ENCODE measurements at places on chromosomes 1 and 21.

- DNase-seq = no peak
Measured at GRCh38 chr1:62870148-62870547, 86.2 kb downstream of the ATG4C start.

- DNase-seq = no peak
Measured at GRCh38 chr1:243548516-243548915, 292.7 kb downstream of the SDCCAG8 start.

- DNase-seq = no peak
Measured at GRCh38 chr1:204945565-204945977, 74.9 kb downstream of the NFASC start.

DNA sequence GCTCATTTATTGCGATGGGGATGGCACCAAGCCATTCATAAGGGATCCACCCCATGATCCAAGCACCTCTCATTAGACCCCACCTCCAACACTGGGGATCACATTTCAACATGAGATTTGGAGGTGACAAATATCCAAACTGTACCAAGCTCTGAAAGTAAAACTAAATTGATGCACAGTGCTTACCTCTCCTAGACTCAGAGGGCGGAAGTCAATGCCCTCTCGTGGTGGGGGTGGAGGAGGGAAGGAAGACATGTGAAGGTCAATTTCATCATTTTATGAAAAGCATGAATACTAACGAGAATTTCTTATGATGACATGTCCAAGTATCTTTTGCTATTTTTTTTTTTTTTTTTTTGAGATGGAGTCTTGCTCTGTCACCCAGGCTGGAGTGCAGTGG lies 120.0 kb downstream of the PGBD5 start:
- no peak for DNase-seq

- DNase-seq = no peak
Measured at GRCh38 chr1:216902669-216903381, 179.6 kb upstream of the ESRRG start.

DNA sequence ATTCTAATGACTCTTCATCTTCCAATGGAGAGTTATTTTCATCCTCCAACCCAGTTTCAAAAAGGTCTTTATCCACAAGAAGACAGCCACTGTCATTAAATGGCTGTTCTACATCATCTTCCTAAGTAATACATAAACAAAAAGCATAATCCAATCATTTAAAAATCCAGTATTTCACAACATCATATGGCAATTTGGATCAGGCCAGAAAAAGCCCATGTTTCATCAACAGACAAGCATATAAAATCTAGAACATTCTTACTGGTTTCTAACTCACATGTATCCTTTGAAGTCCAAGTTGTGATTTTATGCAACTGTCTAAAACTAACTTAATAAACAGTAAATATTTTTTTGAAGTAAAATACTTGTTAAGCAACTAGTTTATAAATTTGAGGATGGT lies 6.6 kb downstream of the CLSPN start:
- DNase-seq = no peak

GRCh38 chr1:28412731-28413130 lies 43.2 kb downstream of the PHACTR4 start:
- no peak for DNase-seq

- no peak for DNase-seq
Measured at GRCh38 chr1:63486629-63487028, 36.4 kb downstream of the ITGB3BP start.

GRCh38 chr1:225977937-225978748 lies 21.0 kb downstream of the SDE2 start:
- no peak for DNase-seq

DNA sequence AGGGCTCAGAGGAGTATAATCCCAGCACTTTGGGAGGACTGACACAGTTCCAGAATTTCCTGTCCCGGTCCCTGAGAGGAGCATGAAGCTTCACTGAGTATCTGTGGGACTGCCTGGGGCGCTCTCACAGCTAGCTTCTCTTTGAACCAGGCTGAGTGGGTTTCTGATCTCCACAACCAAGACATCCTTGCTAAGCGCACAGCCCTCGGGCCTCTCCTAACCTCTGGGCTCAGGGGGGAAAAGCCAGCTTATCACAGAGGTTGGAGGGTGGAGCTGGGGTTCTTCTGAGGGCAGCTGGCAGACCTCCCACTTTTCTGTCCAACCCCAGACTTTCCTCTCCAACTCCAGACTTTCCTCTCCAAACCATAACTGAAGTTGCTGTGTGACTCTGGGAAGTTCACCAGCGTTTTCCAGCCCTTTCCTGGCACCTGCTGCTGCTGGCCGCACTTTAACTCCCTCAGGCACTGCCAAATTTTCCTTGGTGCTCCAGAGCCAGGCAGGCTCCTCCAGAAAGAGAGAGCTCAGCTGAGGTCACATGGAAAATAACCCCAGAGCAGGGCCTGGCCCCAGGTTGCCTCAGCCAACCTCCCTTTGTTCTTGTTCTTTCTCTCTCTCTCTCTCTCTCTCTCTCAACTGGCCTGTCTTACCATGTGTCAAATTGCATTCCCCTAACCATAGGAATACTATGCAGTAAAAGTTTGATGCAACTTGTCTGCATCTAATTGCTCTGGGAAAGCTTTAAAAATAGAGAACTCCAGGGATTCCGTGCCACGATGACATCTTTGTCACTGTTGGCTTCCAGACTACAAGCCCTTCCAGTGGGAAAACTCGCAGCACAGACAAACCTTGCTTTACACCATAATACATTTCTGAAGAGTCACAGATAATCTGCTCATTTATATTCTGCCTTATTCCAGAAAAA lies 49.5 kb downstream of the OLFML2B start:
- DNase-seq = peak; percentile 68

GRCh38 chr1:78437396-78437795 lies 53.4 kb upstream of the PTGFR start:
- no peak for DNase-seq

- DNase-seq = no peak
Measured at GRCh38 chr21:35113064-35113463, 64.0 kb upstream of the RUNX1 start.

- DNase-seq = no peak
Measured at GRCh38 chr21:16588433-16588860, 858.7 kb downstream of the USP25 start.

DNA sequence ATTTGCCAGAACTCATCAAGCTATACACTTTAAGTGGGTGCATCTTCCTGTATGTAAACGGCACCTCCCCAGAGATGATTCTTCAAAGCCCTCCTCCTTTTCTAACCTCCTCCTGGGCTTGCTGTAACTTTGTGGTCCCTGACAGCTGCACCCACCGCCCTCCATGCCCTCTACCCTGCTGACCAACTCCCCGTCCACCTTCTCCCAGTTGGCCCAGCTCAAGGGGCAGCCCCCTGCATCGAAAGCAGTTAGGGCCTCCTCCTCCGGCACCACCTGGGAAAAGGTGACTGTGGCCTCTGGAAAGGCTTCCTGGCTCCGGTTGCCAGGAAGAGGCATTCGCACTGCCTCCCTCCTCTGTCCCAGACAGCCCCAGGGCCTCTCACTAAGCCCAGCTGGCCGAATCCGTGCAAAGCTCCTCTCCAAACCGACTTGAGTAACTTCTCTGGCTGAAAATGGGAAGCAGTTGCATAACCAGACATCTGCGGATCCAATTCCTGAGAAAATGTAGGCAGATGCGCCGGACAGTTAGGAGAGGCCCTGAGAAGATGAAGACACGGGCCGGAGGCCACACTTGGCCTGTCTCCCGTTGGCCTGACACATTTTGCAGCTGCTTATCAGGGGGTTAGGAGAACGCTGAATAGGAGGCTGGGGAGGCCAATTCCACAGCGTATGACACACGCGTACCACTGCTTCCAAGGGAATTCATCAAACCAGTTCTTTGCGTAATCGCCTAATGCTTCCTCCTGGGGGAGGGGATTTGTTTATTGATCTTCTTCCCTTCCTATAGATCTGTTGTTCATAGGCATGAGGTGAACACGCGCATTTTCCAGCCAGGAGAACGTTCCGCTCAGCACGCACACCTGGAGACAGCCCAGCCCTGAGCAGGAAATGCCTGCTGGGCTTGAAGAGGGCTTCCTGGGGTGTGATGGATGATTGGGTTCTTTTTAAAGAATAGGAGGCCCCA lies 48.7 kb upstream of the COL6A2 start:
- no peak for DNase-seq

GRCh38 chr1:215140135-215140534 lies 57.6 kb downstream of the KCNK2 start:
- no peak for DNase-seq

GRCh38 chr1:201461645-201462441 lies 7.1 kb downstream of the PHLDA3 start:
- DNase-seq = no peak

GRCh38 chr1:220356981-220357850 lies 85.0 kb upstream of the RAB3GAP2 start:
- no peak for DNase-seq
